Fibroblast of mammary gland (primary cell): ENCODE measurements at places on chromosomes 3 and 15.

- DNase-seq, result peak; percentile 65
Observed at GRCh38 chr15:41904541-41905005, 10.7 kb upstream of the SPTBN5 start.

DNA sequence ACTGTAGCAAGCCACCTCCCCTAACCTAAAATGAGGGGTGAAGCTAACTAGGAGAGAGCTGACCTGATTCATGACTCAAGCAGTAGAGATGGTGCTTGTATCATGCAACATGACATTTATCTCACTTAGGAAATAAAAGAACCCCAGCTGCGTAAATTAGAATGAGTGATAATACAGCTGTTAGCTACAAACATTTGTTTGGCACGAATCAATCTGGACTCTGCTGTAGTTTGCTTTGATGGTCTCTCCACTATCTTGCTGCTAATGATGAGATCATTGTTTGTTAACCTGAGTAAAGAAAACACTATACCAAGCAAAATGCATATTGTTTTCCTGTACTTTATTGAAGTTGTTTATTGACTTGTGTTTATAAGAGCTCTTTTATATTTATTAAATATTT, 92.6 kb downstream of the ALDH1A2 start:
- no peak for DNase-seq

GRCh38 chr3:125110876-125111480, 55.2 kb upstream of the HEG1 start:
- no peak for DNase-seq

DNA sequence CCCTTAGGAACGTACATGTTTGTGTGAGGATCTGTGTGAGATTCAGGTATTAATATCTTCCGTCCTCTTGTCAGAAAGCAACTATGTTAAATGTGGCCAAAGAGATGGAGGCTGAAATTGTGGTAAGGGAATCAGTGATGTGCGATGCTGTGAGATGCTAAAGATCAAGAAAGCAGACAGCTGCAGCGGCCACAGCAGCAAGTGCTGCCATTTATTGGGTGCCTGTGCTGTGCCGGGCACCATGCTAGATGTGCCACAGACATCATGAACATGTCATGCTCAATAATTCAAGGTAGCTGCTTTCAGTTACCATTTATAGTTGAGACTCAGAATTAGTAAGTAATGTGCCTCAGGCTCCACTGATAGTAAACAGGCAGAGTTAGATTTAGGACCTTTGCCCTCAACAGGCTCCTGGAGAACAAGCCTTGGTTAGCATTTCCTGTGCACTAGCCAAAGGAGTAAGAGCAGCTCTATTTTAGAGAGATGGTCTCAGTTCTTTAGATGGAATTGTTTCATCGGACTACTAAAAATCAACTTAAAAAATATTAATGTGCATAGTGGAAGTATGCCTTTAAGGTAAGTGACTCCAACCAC, 24.9 kb downstream of the LARS2 start:
- no peak for DNase-seq

GRCh38 chr15:90879730-90880366, 4.5 kb upstream of the FES start:
- DNase-seq, result no peak

DNA sequence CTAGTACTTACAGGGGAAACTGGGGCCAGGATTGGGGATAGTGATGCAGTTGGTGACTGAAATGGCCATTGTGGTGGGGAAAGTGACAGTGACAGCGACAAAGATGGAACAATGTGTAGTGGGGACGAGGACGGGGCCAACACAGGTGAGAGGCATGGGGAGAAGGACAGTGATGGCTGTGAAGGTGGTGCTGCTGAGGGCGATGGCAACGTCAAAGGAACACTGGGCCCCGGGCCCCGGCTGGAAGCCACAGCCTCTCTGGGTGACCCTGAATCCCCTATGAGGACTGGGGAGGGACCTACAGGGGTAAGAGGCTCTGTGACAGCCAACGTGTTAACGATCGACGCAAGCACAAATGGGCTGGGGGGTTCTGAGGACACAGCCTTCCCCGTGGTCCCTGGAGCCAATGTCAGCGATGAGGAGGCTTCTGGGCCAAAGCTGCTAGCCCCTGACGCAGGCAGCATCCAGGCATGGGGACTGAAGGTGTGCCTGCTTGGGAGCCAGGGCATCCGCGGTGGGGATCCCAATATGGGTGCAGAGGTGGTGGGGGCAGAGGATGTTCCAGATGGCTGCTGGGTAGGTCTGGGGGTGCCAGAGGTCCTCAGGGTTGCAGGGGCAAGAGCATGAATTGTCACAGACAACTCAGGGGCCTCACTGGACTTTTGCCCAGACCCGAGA, 25.2 kb upstream of the GOLGA6C start:
- DNase-seq, result no peak
